ENCODE measurements at places on chromosomes 3 and 15.

DNA sequence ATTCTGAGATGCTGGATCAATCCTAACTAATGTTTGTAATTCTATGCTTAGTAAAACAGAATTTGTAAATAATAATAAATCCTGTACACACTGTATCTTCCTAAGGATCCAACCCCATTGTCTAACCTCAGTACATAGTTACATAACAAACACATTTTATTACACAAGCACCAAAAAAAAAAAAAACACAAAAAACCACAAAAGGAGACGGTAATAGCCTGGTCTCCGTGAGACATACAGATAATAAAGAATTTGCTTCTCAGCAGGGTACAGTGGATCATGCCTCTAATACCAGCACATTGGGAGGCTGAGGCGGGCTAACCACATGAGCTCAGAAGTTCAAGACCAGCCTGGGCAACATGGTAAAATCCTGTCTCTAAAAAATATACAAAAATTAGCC lies 558.7 kb downstream of the MAGI1 start:
- no peak for DNase-seq

DNA sequence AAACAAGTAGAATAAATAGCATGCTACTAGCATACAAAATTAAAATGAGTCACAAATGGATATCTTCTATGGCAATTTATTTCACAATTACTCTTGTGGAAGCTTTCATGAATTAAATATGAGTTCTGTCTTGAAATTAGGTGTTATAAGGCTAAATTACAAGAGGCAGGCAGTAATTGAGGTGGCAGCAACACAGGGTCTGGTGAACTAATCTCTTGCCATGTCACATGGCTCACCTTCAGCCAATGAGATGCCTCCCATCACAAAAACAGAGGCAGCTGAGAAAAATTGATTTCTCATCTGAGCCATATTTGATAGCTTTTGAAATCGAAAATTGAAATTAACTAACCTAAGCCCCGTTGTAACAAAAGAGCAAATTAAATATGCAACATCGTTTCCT lies 268.8 kb downstream of the NR2F2 start:
- DNase-seq = no peak

GRCh38 chr15:78052545-78052944 lies 25.0 kb downstream of the TBC1D2B start:
- no peak for DNase-seq

DNA sequence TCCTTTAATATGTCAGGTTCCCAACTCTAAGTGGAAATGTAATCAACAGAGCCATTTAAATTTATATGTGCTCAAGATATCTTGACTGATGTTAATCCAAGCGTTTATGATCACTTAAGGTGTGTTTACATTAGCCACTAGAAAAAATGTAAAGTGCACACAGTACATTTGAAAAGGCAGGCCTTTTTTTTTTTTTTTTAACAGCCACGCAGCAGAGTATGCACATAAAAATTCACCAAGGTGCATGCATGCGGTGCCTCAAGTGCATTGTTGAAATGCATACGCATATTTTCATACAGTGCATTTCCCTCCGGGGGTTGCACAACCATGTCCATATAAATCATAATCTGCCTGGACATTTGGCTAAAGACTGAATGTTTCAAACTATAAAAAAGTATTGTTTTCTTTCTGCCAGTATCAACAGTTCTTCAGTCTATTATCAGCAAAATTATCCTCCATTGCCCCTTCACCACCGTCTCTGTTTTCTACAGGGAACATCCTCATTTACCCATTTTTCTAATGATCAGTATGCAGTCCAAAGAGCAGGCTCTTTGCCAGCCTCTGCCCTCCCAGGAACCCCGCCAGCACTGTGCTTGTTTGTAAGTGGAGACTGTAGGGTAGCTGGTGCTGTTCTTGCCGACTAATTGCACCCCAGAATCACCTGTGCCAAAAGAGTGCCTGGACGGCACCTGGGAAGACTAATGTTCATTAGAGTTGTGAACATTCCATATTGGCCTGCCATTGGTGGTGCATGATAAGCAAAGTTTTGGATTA lies 611.2 kb upstream of the CFAP20DC start:
- DNase-seq = no peak

DNA sequence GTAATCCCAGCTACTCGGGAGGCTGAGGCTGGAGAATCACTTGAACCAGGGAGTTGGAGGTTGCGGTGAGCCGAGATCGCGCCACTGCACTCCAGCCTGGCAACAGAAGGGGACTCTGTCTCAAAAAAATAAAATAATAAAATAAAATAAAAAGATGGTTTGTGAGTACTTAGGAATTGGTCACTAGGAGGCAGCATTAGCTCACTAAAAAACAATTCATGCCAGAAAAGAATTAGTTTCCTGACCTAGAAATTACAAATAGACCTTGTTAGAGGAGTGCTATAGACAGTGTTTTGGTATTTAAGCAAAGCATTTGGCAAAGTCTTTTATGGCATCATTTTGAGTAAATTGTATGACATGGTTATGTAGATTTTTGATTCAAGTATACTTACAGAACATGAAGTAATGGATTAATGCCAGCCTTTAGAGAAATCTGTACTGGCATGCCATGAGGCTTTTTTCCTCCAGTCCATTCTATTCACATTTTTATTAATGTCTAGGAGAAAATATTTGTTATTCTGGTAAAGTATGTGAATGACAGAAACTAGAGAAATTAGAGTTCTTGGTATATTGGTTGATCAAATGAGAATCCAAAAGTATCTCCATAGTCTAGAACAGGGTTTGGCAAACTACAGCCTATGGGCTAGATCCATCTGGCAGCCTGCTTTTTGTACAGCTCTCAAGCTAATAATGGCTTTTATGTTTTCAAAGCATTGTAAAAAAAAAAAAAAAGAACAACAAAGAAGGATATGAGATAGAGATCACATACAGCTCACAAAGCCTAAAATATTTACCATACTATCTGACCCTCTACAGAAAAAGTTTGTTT lies 81.6 kb downstream of the LRRC49 start:
- no peak for DNase-seq

DNA sequence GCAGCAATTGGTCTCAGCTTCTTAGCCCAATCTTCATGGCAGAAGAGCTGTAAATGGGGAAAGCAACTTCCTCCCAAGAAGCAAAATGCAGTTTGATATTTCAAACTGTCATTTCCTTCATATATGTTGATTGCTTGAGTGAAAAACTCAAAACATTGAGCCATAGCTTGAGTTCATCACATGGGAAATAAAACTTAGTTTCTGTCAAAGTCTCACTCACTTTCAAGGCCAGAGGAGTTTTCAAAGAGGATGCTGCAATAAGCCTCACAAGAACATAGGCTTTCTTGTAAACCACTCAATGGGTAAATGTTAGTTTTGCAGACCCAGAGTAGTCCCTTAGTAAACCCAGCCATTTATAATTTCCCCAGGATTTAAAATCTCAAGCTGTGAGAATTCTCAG lies 29.1 kb upstream of the SUCLG2 start:
- DNase-seq = no peak

GRCh38 chr3:47910777-47911440 lies 105.3 kb downstream of the MAP4 start:
- no peak for DNase-seq

GRCh38 chr3:65641045-65641444 lies 397.7 kb downstream of the MAGI1 start:
- DNase-seq = no peak

DNA sequence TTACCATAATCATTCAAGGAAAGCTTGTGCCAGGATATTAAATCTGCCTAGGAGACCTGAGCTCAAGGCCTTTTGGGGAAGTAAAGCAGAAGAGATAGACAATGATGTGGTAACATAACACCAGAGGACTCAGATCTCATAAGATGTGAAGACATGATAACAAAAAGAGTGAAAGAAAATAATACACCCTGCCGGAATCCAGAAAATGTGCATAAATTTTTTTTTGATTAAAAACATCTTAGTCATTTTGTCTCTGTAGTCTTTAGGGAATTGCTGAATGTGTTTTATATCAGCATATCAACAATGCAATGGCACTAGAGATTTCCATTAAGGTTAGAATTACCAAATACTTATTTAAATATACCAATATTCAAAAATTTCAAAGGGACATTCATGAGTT lies 326.8 kb upstream of the ROBO1 start:
- DNase-seq = no peak

- no peak for DNase-seq
Measured at GRCh38 chr15:90539789-90540188, 10.1 kb downstream of the CRTC3 start.

- DNase-seq = no peak
Measured at GRCh38 chr3:86790884-86791549, 199.9 kb downstream of the VGLL3 start.

- DNase-seq = no peak
Measured at GRCh38 chr3:37096975-37097374, 77.4 kb downstream of the LRRFIP2 start.

DNA sequence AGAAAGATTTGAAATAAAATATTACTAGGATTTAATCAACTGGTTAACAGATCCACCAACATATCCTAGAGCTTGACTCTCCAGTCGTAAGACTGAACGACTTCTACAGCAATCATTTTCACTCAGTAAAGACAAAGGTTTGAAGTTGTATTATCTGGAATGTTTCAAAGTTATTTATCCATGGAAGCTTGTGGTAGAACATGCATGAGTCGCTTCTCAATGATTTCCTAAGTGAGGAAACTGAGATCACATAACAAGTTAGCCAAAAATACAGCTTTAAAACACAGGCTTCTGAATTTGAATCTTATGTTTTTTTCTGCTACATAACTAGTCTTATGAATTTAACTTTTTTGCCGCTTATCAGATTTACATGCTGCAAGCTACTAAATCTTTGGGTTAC lies 241.8 kb downstream of the FOXP1 start:
- no peak for DNase-seq

- no peak for DNase-seq
Measured at GRCh38 chr3:128277378-128278069, 124.2 kb downstream of the EEFSEC start.

- no peak for DNase-seq
Measured at GRCh38 chr15:57213862-57214261, 162.4 kb upstream of the CGNL1 start.

- no peak for DNase-seq
Measured at GRCh38 chr3:151878465-151878864, 5.0 kb downstream of the SUCNR1 start.

DNA sequence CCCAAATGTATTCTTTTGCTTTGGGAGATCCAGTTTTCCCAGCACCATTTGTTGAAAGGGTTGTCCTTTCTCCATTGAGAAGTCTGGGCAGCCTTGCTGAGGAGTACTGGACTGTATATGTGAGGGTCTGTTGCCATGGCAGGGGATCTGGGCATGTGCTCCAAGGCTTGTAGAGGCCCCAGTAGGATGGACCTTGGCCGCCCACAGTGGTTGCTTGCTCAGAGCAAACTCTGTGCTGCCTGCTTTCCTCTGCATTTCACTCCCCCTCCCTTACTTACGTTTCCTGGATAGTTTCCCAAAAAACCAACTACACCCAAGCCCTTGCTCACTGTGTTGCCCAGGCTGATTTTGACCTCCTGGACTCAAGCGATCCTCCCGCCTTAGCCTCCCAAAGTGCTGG lies 97.2 kb upstream of the PRR23E start:
- no peak for DNase-seq

DNA sequence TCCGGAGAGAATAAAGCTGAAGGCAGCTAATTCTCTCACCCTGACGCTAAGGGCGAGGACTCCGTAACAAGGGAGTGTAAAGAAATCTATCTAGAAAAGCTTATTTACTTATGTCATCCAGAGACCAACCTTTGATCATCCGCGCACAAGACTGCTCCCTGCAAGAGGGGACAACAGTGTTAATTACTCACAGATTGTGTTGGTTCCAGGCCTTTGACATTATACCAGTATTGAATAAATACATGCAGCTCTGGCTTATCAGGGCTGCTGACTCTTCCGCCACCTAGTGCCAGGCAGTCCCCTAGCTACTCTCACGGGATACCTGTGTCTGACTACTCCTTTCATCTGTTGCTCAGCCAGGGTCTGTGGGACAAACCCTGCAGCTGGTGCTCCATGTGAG lies 211.7 kb downstream of the DTWD1 start:
- no peak for DNase-seq

GRCh38 chr15:54506977-54507524 lies 528.8 kb downstream of the UNC13C start:
- no peak for DNase-seq

DNA sequence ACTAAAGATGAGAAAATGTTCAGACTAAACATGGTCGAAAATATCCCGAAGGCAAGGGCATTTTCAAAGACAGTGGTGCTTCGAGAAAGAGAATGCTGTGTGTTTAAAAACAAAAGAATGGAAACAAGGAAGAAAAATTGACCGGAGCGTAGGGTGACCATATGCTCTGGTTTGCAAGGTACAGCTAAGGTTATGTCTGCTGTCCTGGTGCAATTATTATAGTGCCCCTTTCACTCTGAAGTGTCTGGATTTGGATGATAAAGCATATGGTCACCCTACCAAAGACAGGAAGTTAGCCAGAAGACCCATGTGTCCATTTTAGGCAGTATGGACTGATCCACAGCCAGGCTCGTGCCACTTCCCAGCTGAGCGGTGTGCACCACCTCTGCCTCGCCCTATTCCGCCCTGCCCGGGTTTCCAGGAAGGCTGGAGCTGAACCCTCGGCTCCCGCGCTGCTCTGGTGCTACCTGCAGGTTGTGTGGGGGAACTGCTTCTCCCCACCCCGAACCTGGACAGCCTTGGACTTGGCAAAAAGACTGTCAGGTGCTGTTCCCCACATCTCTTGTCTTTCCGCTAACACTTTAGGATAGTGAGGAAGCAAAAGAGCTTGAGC lies 25.2 kb downstream of the GOLGA6D start:
- DNase-seq = peak; percentile 35

DNA sequence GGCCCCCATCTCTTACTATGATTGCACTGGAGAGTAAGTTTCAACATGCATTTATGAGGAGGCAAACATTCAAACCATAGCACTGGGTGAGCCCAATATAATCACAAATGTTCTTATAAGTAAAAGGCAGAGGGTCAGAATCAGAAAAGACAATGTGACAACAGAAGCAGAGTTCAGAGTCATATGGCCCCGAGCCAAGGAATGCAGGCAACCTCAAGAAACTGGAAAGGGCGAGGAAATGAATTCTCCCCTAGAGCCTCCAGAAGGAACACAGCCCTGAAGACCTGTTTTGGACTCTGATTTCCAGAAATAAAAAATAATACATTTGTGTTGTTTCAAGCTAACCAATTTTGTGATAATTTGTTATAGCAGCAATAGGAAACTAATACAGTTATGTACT lies 81.3 kb upstream of the ABI3BP start:
- no peak for DNase-seq

- DNase-seq = no peak
Measured at GRCh38 chr15:31437686-31438085, 111.1 kb downstream of the KLF13 start.

- DNase-seq = no peak
Measured at GRCh38 chr3:30544812-30545211, 61.6 kb upstream of the TGFBR2 start.

GRCh38 chr3:186219211-186219638 lies 110.3 kb upstream of the ETV5 start:
- DNase-seq = no peak

GRCh38 chr3:116994351-116994879 lies 284.8 kb downstream of the TUSC7 start:
- DNase-seq = no peak

DNA sequence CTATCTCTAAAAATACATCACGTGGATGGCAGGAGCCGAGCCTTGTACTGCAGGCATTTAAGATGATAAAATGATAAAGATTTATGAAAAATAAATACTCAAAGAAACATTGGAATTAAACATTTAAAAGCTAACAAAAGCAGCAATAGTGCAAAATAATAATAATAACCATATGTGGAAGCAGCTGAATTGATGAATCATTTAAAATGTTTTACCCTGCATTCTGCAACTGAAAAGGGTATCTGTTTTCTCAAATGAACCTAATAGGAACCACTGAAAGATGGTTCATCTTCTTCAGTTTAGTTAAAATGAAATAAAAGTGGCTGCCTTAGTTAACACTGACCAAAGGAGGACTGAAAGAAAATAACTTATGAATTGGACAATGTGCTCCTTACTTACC lies 436.1 kb downstream of the TUSC7 start:
- no peak for DNase-seq
